ENCODE measurements at places on chromosomes 4 and X.

DNA sequence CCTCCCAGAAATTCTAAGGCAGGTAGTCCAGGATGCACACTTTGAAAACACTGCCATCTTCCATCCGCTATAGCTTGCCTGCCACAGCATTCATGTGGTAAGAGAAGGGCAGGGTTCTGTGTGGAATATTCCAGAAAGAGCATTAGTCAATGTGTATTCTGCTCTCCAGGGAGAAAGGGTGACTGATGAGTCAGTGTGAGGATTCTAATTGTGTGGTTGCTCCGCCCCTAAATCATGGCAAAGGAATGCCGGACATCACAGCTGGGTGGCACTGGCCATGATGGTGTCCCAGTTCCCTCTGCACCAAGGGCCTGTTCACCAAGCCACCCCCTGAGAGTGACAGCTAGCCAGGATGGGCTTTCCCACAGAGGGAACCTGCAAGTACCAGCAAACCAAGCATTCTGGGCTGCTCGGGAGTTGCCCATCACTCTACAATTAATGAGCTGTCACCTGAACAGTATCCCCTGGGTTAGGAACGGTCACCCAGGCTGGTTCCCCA lies 9.5 kb downstream of the IDS start:
- no peak for DNase-seq

- DNase-seq = peak; percentile 27
Measured at GRCh38 chr4:185471235-185472102, at the start of gene CCDC110. CCDC110 (minus strand) TSS chr4:185471733; CDS start chr4:185471683, 50 bp downstream.

GRCh38 chr4:55819634-55820033 lies at the start of gene EXOC1L:
EXOC1L (plus strand) TSS chr4:55819790; CDS start chr4:55820027, 237 bp downstream.
- DNase-seq = no peak

GRCh38 chr4:24856586-24856985 lies 56.3 kb downstream of the CCDC149 start:
- no peak for DNase-seq

- no peak for DNase-seq
Measured at GRCh38 chr4:175263537-175263936, 345.4 kb downstream of the ADAM29 start.

All from NCI-H187 treated with DMSO at 0.1 percent for 48 hours (cell line).